ENCODE measurements at places on chromosomes 7 and 10.

GRCh38 chr7:21548491-21548890 is 5.7 kb downstream of the DNAH11 start:
- DNase-seq: no peak

DNA sequence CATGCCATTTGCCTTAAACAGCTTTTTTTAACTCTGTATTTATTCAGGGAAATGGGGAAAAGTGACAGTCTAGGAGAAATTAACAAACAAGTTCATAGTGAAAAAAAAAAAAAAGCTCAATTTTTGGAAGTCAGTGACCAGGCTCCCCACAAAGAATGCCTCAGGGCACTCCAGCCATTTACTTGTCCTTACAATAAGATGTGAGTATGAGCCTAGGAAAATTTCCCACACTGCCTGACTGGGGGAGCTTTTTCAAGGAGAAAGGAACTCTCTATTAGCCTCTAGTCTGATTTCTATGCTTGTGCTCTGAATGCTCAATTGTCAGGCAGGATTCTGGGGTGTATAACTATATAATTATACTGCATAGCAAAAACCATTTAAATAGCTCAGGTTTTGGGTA is 74.9 kb upstream of the NRBF2 start:
- no peak for DNase-seq

DNA sequence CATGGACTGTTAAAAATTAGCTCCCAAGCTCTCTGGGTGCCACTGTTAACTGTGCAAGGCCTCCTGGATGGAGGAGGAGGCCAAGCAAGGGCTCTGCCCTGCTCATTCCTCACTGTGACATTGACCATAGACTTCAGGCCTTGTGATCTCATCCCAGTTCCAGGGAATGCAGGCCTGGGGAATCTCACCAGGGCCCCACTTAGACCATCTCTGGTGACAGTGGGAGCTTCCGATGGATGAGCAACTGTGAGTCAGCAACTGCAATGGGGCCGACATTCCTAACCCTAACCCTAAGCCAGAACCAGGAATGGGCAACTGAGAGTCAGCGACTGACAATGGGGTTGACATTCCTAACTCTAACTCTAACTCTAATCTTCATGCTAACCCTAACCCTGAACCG is 50.4 kb upstream of the MSMB start:
- DNase-seq: no peak

DNA sequence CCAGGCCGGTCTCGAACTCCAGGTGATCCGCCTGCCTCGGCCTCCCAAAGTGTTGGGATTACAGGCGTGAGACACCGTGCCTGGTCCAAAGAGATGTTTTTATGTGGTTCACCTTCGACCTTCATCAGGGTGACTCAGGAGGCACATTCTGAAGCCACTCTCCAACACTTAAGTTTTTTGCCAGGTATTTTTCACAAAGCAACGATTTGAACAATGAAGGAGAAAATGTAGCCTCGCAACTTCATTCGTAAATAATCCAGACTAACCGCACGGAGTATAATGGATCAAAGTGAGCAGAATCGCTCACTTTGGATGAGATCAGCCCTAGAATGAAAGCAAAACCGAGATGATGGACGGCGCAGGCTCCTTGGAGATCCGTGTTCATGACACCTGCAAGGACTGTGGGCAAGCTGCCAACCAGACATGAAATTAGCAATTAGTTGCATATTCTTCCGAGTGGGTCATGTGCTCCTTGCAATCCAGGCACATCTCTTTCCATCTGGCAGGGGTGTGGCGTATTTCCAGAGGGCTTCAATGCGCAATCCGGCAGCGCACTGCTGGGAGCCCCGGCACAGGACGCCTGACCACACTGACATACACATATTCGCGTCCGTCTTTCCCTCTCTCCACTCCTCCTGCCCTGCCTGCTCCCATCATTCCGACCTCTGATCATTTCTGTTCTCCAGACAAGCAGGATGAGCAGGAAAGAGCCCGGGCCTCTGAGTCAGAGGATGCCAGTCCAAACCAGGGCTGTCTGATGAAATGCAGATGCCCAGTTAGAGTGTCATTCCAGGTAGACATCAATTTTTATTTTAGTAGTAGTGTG is 148.4 kb downstream of the KLF6 start:
- DNase-seq: peak; percentile 79

DNA sequence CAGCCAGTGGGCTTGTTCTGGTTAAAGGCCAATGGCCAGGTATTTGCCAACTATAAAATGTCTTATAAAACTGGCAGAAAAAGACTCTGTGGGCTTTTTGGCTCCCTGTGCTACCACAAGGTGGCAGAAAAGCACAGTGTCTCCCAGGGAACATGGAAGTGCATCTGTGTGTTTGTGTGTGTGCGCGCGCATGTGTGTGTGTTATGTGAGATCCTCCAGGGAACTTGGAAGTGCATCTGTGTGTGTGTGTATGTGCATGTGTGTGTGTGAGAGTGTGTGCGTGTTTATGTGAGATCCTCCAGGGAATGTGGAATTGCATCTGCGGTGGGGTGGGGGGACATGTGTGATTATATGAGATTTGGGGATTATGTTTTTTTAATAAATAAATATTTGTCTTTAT is 30.2 kb upstream of the ABI1 start:
- DNase-seq: peak; percentile 65

GRCh38 chr7:41818765-41819398 is 116.0 kb upstream of the INHBA start:
- DNase-seq: no peak

- DNase-seq: no peak
Measured at GRCh38 chr10:28331066-28331465, 28.2 kb upstream of the MPP7 start.

GRCh38 chr7:113797420-113798010 is 121.3 kb downstream of the PPP1R3A start:
- no peak for DNase-seq

DNA sequence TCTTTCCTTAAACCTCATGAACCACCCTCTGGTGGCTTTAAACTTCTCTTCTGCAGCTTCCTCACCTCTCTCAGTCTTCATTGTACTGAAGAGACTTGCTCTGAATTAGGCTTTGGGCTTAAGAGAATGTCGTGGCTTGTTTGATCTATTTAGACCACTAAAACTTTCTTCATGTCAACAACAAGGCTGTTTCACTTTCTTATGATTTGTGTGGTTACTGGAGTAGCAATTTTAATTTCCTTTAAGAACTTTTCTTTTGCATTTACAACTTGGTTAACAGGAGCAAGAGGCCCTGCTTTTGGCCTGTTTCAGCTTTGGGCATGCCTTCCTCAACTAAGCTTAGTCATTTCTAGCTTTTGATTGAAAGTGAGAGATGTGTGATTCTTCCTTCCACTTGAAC is 38.1 kb upstream of the CDHR3 start:
- no peak for DNase-seq

- no peak for DNase-seq
Measured at GRCh38 chr7:139783647-139784385, 6.0 kb upstream of the HIPK2 start.

DNA sequence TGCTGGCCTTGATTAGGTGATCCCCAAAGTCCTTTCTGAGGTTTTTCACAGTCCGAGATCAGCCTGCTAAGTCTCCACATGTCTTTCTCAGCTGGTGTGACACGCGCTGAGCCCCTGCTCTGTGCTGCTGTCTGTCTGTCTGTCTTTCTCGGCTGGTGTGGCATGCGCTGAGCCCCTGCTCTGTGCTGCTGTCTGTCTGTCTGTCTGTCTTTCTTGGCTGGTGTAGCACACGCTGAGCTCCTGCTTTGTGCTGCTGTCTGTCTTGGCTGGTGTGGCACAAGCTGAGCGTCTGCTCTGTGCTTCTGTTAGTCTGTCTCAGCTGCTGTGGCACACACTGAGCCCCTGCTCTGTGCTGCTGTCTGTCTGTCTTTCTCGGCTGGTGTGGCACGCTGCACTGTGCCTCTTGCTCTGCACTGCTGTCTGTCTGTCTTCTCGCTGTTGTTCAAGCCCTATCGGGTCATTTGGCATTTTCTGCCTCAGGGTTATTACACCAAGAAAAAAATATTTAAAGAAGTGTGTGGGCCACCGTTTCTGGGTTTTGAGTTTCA is 217.3 kb upstream of the SHH start:
- DNase-seq: no peak

- DNase-seq: no peak
Measured at GRCh38 chr10:13858709-13859108, 271.9 kb downstream of the PRPF18 start.

- peak; percentile 54 for DNase-seq
Measured at GRCh38 chr7:38932509-38933168, 23.6 kb upstream of the VPS41 start.

DNA sequence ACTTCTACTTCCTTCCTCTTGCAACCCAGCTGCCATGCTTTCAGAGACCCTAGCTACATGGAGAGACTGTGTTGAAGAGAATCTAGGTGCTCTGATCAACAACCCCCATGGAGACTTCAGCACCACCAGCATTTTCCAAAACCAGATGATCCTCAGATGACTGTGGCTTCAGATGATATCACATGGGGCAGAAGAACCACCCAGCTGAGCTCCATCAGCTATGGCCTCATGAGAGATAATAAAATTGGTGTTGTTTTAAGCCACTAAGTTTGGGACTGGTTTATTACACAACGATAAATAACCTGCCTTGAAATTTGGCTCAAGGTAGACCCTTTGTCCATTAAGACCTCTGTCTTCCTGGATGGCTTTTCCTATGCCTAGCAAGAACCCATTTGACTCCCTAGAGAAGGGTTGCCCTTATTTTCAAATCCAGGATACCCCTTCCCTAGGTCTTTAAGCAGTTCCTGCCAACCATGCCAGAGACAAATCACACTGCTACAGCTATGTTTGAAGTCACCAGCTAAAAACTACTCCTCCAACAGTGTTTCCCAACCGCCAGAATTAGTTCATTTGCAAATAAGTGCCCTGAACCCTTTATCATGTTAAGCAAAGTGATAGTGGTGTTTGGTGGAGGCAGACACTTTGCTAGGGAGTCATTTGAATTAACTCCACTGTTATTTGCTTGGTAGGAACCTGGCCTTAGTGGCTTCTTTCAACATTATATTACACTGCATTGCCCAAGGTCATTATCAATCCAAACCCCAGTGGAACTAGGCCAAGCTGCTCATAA is 136.9 kb upstream of the PALS2 start:
- DNase-seq: no peak

DNA sequence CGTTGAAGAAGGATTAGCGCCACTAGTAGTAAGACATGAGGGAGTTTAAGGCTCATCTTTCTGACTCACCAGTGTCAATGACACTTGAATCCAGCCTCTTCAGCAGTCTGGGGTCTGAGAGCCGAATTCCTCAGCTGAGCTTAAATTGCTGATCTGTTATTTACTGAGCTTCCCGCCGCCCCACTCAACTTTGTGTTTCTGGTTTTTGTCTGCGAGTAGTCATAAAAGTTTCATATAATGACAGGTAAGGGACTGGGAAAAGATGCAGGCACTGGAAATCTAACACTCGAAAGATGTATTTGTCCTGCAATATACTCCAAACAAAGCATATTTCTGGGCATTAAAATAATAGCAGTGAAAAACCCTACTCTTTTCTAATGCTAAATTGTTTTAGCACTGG is 51.2 kb upstream of the RELN start:
- DNase-seq: no peak

DNA sequence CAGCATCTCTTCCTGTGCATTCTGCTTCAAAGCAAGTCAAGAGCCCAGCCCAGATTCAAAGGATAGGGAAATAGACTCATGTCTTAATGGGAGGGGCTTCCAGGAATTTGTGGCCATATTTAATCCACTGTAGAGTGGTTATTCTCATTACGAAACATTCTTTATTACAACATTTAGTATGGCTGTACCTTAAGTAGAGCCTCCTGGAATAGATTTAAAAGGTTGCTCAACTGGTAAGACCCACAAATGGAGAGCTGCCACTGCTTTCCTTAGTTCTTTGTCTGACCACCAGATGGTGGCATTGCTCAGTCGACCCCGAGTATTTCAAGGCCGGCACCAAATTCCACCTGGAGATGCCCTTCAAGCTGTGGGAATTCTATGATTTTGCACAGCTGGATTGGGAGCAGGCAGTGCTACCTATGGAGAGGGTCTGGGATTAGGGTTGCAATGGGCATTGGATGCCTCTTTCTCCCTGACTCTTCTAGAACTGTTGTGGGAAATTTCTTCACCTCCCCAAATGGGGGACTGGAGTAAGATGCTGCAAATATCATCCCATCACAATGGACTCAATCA is 102.2 kb downstream of the RBM20 start:
- DNase-seq: peak; percentile 74

DNA sequence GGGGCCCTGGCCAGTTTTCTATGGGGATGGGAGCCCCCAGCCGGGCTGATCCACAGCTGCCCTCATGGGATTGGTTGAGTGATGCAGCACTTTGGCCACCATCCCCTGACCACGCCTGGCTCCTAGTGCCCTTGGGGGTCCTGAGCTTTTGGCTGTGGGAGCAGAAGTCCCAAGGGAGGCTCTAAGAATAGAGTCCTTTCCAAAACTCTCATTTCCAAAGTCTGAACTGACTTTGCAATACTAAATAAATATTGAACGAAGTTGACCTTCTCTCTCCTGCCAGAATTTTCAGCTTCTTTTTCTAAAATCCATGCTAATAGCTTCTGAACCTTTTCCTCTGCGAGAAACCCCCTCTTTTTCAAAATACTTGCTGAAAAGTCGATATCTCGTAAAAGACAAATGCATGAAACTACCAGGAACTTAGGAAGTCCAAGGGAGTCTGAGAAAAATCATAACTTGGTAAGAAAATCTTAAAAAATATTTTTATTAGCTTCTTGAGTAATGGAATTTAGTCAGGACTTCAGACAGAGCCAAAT is 62.7 kb upstream of the IGFBP3 start:
- no peak for DNase-seq
